ENCODE measurements at places on chromosomes 12 and 14.

- DNase-seq, result peak; percentile 46
These were observed 6.1 kb downstream of the METTL3 start for GRCh38 chr14:21505012-21505553.

- no peak for DNase-seq
These were observed at the start of gene AGAP2 for GRCh38 chr12:57738661-57739237. Gene AGAP2 (minus strand): TSS chr12:57738742. CDS start chr12:57738246, 496 bp downstream.

GRCh38 chr12:65192963-65193516 is 23.7 kb downstream of the LEMD3 start:
- no peak for DNase-seq

- no peak for DNase-seq
These were observed 308.2 kb upstream of the FBXO33 start for GRCh38 chr14:39740454-39740853.

- DNase-seq, result no peak
These were observed 6.5 kb downstream of the CTDSP2 start for GRCh38 chr12:57839996-57840395.

GRCh38 chr14:76958980-76959710 is 69.4 kb downstream of the IRF2BPL start:
- DNase-seq, result peak; percentile 79

DNA sequence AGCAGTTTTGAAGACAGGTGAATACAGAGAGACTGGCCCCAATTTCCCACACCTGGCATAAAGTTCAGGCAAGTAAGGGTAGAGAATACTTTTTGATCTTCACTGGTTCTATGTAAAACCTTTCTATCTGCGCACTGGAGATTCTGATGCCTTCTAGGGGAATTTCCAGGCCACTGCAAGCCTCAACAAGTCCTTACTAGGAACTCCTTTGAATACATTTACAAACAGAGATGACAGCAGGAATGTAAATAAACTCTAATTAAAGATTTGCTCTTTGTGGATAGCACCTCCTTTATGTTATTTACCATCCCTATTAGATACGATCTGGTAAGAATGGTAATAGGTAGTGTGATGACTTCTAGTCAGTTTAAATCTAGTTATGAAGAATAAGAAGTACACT is 69.2 kb downstream of the NTN4 start:
- no peak for DNase-seq

- DNase-seq, result no peak
These were observed 107.1 kb downstream of the NUBPL start for GRCh38 chr14:31668348-31668747.

- DNase-seq, result no peak
These were observed 11.6 kb upstream of the PPP1CC start for GRCh38 chr12:110754101-110754793.

DNA sequence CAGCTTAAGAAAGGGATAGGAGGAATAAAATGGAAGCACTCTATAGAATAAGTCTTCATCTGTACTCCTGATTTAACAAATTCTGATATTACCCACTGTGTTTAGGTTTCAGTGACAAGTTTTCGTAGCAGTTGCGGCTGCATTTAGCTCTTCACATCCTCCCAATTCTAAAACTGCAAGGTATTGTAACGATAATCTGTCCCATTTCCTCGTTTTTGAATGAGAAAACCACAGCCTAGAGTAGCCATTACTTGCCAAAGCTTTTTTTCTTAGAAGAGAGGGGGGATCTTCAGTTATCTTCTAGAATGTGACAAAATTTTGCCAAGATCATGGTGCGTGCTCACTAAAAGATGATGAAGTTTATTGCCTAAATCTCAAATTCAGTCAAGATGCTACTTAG is 155.8 kb downstream of the PDE3A start:
- no peak for DNase-seq

- no peak for DNase-seq
These were observed at the start of gene TBX3 for GRCh38 chr12:114684098-114684869. Gene TBX3 (minus strand): TSS chr12:114684175. CDS start chr12:114683200, 975 bp downstream.

DNA sequence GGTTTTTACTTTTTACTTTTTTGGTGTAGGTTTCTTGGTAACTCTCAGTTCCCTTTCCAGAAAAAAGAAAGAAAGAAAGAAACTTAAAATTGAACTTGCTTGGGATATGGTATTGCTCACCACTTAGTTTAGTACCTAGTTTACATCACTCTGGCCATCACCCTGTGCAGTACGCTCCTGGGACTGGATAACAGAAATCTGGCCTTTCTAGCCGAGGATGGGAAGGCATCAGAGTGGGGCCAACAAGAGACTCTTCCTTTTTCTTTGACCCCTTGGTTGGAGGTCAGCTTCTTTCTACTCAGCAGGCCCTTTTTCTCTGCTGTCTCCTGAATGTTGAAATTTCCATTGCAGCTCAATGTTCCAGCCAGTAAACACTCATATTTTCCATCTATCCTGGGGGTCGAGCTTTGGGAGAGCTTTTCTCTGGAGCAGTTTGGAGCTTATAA is 156.6 kb downstream of the TGFB3 start:
- DNase-seq, result peak; percentile 40

DNA sequence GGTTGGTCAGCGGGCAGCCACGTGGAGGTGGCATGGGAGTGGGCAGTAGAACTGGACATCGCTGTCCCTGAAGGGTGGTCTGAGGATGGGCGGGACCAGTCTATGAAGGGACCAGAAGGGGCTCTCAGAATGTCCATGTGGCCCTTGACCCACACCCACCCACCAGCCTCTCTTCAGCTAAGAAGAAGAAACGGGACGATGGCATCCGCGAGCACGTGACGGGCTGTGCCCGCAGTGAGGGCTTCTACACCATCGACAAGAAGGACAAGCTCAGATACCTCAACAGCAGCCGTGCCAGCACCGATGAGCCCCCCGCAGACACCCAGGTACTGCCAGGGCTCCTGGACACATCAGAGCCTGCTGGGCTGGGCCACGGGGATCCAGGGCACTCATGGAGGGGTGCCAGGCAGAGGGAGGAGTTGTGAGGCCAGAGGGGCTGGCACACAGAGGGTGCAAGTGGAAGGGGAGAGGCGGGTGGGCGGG is 21.3 kb downstream of the SETD1B start:
- DNase-seq, result no peak

- no peak for DNase-seq
These were observed 63.6 kb downstream of the TMCC3 start for GRCh38 chr12:94586589-94587259.

- no peak for DNase-seq
These were observed 256.2 kb upstream of the DDHD1 start for GRCh38 chr14:53409289-53409688.

DNA sequence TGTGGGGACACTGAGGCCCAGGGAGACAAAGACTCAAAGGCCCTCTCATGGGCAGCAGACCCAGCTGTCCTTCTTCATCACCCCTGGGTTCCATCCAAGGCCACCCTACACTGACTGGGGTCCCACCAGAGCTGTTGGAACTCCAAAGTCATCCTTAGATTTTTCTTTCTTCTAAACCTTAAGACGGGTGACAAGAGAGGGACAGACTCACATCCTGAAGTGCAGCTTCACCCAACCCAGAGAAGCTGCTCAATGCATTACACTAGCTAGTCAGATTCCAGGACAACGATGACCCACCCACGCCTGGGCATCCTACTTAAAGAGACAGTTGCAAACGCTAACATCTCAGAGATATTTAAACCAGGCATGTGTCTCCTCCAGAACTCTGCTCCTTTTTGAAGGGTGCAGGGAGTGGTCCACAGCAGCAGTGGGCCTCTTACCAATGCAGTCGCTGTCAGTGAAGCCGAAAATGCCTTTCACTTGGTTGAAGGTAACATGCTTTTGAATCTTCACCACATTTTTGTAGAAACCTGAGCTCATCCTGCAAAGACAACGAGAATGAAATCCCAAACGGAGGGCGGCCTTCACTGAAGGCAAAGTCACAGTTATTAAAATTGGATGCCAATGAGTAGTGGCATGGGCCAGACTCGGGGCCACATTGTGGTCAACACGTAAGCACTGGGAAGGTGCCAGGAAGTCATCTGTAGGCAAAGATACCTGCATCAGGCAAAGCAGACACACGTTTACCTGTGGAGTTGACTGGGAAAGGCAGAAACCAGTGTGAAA is 23.4 kb downstream of the SLC25A47 start:
- DNase-seq, result no peak

DNA sequence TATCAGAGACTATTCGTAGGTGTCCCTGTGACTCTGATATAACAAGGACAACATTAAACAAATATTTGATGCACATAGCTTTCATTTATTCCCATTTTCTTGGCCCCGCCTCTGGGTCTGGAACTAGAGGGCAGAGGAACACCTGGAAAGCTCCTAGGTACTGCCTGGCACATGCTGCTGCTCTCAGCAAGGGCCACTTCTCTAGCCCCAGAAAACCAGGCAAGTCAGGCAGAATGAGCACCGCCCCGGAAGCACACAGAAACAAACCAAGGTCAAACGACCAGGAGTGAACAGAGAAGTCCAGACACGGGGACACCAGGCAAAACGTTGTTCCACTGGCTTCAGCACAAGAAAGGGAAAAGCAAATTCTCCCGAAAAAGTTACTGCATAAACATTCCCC is 76.1 kb downstream of the TTC7B start:
- DNase-seq, result no peak

DNA sequence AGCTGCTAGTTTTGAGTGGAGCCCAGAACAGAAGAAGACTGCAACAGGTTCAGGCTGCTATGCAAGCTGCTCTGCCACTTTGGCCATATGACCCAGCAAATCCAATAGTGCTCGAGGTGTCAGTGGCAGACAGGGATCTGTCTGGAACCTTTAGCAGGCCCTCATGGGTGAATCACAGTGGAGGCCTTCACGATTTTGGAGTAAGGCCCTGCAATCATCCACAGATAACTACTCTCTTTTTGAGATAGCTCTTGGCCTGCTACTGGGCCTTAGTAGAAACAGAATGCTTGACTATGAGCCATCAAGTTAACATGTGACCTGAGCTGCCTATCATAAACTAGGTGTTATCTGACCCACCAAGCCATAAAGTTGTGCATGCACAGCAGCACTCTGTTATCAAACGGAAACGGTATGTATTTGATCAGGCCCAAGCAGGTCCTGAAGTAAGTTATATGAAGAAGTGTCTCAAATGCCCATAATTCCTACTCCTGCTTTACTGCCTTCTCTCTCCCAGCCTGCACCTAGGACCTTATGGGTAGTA is 116.9 kb upstream of the CCDC196 start:
- DNase-seq, result no peak

DNA sequence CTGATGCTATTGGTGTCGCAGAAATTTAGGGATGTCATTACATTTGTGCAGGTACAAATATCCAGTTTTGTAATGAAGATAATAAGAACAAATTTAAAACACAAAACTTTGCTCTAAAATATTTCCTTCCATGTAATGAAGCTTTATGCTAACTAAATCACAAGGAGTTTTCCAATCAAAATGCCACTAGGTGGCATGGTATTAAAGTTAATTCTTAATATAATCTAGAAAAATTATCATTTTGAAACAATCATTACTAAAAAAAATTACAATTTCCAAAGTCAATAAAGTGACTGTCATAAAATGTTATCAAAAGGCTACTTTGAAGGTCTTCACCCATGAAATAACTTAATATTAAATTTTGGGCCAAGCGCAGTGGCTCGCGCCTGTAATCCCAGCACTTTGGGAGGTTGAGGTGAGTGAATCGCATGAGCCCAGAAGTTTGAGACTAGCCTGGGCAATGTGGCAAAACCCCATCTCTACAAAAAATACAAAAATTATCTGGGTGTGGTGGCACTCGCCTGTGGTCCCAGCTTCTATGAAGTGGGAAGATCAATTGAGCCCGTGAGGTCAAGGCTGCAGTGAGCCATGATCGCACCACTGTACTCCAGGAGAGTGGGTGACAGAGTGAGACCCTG is 77.4 kb downstream of the KIF21A start:
- no peak for DNase-seq

- no peak for DNase-seq
These were observed 267.2 kb upstream of the DIO3 start for GRCh38 chr14:101294136-101294535.

GRCh38 chr14:68368850-68369249 is 424.0 kb downstream of the ZFP36L1 start:
- DNase-seq, result peak; percentile 72

- DNase-seq, result no peak
These were observed 5.1 kb upstream of the SPATA7 start for GRCh38 chr14:88380405-88380804.

DNA sequence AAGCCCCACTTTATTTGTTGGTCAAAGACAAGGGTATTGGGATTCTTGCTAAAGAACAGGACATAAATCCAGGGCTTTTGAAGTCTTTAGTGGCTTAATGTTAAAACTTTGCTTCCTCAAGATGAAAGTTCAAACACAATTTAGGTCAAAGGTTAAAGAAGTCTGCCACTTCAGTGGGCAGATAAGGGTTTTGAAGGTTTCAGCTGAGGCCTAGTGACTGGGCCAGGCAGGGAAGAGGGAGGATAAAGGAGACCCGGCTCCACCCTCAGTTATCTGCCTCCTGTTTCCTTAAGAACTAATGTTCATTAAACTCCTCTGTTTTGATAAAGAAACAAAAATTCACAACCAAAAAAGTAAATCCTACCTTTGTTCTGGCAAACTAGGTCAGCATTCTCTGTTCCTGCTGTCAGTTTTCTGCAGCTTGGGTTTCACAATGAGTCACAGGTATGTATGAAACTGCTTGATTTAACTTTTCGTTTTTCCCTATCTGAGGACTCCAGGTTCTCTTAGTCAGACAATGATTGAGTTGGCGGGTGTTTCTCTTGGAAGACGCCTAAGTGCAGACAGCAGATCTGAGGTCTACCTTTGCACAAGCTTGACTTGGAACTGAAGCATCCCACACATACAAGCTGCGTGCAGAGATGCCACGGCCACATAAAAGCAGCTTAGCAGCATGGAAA is 208.3 kb downstream of the EXOC5 start:
- peak; percentile 52 for DNase-seq

DNA sequence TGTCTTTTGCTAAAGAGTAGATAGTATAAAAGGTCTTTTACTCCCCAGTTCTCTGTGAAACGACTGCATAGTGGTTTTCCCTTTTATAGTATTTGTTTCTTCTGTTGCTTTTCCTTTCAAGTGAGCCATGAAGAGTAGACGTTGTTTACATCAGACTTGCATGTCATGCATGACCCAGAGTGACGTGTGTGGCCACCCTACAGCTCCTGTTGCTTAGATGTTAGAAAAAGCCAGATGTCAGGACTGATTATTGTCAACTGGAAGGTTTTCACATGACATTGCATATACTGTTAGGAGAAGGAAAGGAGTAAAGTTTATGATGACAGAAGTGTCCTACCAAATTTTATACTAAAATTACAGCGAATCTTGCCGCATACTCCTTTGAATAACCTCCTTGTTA is 1.3 kb upstream of the RD3L start:
- DNase-seq, result no peak

GRCh38 chr14:31536201-31536960 is 24.8 kb upstream of the NUBPL start:
- no peak for DNase-seq

DNA sequence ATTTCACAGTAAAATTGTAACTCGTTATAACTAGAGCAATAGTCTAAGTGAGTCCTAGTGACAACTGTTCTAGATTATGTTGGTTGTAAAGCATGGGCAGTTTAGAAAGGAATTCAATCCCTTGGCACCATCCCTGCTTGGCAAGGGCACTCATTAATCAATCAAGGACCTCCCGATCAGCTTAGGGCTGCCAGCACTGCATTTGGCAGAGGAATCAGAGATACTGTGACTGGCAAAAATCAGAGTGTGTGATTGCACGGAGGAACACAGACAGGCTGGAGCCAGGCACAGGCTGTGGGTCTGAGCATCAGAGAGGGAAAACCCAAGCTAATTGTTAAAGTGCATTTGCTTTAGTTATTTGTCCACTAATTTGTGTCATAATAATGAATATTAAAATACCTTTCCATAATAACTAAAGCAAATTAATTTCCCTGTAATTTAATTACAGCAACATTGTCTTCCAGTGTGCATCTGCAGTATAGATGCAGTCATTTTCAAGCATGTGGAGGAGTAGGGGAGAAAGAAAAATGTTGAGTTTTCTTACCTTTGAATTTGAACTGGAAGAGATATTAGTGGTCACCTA is 3.2 kb upstream of the EGLN3 start:
- DNase-seq, result no peak
